ENCODE measurements at places on chromosomes 11 and 22.

GRCh38 chr11:131649856-131650255, 279.4 kb downstream of the NTM start:
- no peak overlapping the region for H3K4me3 ChIP-seq
- H3K27me3 ChIP-seq, result no peaks in the 10 kb centered on the region
- H3K36me3 ChIP-seq, result no peaks in the 10 kb centered on the region

DNA sequence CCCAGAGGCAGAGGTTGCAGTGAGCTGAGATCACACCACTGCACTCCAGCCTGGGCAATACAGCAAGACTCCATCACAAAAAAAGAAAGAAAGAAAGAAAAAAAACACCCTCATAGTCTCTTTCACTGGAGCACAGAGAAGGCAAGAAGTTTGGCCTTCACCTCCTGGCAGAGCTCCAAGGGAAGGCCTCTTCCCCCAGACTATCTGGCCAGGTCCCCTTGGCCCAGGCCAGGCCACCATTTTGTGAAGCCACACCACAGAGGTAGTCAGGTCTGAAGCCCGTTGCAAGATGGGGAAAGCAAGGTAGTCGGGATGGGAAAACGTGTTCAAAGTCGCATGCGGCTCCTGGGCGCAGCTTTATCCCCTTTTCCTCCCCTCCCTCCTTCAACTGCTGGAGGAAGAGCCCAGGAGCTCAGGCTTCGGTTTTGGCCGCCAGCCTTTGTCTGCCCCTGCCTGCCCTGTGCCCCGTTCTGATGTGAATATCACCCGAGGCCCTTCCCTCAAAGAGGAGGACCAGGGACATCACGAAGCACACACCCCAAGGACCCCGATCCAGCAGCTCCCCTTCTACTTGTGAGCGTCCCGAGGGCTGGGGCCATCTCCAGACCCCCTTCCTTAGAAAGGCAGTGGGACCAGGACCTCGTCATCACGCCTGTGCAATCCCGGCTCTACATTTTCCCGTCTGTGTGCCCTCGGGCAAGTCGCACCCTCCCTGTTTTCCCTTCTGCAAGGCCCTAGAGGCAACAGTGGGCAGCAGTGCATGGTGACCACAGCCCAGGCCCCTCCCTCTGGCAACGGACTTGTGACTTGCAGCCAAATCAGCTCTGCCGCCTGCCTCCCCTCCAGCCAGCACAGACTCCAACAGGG, 17.7 kb downstream of the CABP7 start:
- no peak overlapping the region for H3K27ac ChIP-seq
- no peak for DNase-seq
- peaks cover 13% of the 10 kb centered on the region for H3K4me1 ChIP-seq
- H3K4me3 ChIP-seq, result no peak overlapping the region
- H3K27me3 ChIP-seq, result no peaks in the 10 kb centered on the region

DNA sequence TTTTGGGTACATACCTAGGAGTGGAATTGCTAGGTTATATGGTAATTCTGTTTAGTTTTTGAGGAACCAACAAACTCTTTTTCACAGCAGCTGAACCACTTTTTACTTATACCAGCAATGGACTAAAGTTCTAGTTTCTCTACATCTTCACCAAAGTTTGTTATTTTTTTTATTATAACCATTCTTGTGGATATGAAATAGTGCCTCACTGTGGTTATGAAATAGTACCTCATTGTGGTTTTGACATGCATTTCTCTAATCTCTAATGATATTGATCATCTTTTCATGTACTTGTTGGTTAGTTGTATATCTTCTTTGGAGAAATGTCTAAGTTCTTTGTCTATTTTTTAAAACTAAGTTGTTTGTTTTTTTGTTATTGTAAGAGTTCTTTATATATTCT, 27.2 kb downstream of the STIM1 start:
- no peak overlapping the region for H3K27ac ChIP-seq
- no peaks in the 10 kb centered on the region for H3K27me3 ChIP-seq
- peaks cover 12% of the 10 kb centered on the region for H3K4me1 ChIP-seq
- no peak for DNase-seq
- no peak overlapping the region for H3K4me3 ChIP-seq
- H3K36me3 ChIP-seq, result no peaks in the 10 kb centered on the region

DNA sequence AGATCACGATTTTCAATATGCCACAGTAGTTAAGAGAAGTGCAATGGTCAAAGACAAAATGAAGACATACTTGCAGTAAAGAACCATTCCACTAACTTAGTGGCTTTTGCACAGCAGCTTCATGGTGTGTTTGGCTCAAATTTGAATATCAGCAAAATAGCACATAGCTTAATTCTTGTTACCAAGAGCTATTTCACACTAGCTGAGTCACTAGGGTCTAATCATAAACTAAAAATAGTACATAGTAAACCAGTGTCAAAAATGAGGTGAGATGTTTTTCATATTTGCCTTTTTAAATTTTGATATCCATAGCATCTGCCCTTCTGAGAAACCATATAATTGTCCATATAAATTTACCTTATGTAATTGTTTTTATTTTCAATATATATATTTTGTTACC, 325.0 kb upstream of the LUZP2 start:
- H3K36me3 ChIP-seq, result no peaks in the 10 kb centered on the region
- H3K4me3 ChIP-seq, result no peak overlapping the region
- no peaks in the 10 kb centered on the region for H3K4me1 ChIP-seq
- no peaks in the 10 kb centered on the region for H3K27me3 ChIP-seq
- H3K27ac ChIP-seq, result no peak overlapping the region

DNA sequence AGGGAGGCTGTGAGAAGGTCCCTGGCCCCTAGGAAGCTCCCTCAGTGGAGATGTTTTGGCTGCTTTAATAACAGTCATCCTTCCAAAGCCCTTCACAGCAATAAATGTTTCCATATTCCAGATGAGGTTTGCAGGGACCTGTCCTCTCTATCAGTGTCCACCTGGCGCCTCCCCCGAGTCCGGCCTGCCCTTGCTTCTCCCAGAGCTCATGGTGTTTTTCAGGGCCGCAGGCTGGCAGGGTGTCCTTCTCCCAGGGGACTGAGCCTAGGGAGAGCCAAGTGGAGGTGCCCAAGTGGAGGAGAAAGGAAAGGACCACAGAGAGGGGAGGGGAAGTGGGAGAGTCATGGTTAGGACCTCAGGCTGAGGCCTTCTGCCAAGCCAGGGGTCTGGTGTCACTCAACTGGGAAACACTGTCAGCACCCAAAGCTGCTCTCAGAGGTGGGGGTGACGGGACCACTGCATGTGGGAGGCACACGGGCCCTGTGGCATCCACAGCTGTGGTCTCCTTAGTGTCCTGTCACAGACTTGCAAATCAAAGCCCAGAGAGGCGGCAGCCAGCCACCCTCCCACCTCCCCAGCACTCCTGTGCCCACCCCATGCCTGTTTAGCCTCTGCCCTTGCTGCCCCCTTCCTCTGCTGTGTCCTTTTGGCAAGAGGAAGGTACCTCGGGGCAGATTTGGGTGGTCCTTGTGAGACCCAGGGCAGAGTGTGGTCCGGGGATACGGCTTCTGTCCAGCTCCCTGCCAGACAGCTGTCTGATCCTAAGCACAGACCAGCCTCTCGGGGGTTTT, 6.4 kb downstream of the DERL3 start:
- no peak for DNase-seq
- H3K27me3 ChIP-seq, result no peaks in the 10 kb centered on the region
- no peak overlapping the region for H3K4me3 ChIP-seq
- H3K4me1 ChIP-seq, result no peaks in the 10 kb centered on the region

- peaks cover 32% of the 10 kb centered on the region for H3K36me3 ChIP-seq
- no peak for DNase-seq
- H3K27ac ChIP-seq, result no peak overlapping the region
- no peak overlapping the region for H3K4me3 ChIP-seq
- no peaks in the 10 kb centered on the region for H3K4me1 ChIP-seq
Observed at GRCh38 chr22:40234658-40235057, 56.9 kb downstream of the TNRC6B start.

DNA sequence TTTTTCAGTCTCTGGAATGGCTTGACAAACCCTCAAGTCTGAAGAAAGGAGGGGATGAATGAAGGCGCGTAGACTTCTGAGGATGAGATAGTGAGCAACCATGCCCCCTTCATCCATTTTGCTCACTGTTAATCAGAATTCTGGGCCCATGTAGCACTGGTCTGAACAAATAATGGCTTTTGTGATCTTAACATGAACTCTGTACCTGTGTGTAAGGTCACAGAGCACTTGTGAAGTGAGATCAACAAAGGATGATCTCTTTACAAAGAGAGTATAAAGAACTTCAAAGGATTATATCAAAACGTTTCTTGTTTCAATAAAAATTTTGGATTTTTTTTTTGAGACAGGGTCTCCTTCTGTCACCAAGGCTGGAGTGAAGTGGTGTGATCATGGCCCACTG, 976.7 kb downstream of the OPCML start:
- no peak for DNase-seq

DNA sequence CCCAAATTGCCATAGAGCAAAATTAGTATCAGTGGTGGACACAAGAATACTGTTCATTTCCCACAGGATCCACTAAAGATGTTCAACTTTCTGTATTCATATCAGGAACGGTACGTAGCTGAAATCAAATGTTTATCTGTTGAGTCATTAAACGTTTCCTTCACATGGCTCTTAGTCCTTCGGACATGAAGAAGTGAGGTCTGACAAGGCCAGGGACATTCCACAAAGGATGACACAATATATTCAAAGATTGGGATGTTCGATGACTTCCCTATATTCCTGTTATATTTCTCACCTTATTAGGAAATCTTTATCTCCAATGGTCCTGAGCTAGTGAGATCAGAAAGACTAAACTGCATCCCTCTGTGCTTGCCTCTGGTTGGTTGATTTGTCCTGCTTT, 129.0 kb downstream of the ETS1 start:
- H3K4me1 ChIP-seq, result peaks cover under 1% of the 10 kb centered on the region
- no peak overlapping the region for H3K27ac ChIP-seq
- DNase-seq, result no peak
- H3K27me3 ChIP-seq, result no peaks in the 10 kb centered on the region
- peaks cover 19% of the 10 kb centered on the region for H3K36me3 ChIP-seq
- H3K4me3 ChIP-seq, result no peak overlapping the region

- H3K27me3 ChIP-seq, result no peaks in the 10 kb centered on the region
- peak overlapping the region; percentile 51 for H3K4me3 ChIP-seq
- H3K4me1 ChIP-seq, result peaks cover 56% of the 10 kb centered on the region
- H3K36me3 ChIP-seq, result no peaks in the 10 kb centered on the region
- H3K27ac ChIP-seq, result peak overlapping the region; percentile 92
Observed at GRCh38 chr11:65817312-65817834, 16.4 kb upstream of the SNX32 start.

- H3K27me3 ChIP-seq, result no peaks in the 10 kb centered on the region
- no peak for DNase-seq
- H3K4me3 ChIP-seq, result no peak overlapping the region
- no peaks in the 10 kb centered on the region for H3K4me1 ChIP-seq
- H3K36me3 ChIP-seq, result no peaks in the 10 kb centered on the region
Observed at GRCh38 chr11:109317726-109318125, 104.3 kb upstream of the C11orf87 start.

GRCh38 chr22:29267462-29267857, 321 bp downstream of the RHBDD3 start:
- H3K4me1 ChIP-seq, result peaks cover 20% of the 10 kb centered on the region
- peak overlapping the region; percentile 80 for H3K27ac ChIP-seq
- DNase-seq, result no peak
- H3K27me3 ChIP-seq, result no peaks in the 10 kb centered on the region
- peak overlapping the region; percentile 60 for H3K4me3 ChIP-seq

DNA sequence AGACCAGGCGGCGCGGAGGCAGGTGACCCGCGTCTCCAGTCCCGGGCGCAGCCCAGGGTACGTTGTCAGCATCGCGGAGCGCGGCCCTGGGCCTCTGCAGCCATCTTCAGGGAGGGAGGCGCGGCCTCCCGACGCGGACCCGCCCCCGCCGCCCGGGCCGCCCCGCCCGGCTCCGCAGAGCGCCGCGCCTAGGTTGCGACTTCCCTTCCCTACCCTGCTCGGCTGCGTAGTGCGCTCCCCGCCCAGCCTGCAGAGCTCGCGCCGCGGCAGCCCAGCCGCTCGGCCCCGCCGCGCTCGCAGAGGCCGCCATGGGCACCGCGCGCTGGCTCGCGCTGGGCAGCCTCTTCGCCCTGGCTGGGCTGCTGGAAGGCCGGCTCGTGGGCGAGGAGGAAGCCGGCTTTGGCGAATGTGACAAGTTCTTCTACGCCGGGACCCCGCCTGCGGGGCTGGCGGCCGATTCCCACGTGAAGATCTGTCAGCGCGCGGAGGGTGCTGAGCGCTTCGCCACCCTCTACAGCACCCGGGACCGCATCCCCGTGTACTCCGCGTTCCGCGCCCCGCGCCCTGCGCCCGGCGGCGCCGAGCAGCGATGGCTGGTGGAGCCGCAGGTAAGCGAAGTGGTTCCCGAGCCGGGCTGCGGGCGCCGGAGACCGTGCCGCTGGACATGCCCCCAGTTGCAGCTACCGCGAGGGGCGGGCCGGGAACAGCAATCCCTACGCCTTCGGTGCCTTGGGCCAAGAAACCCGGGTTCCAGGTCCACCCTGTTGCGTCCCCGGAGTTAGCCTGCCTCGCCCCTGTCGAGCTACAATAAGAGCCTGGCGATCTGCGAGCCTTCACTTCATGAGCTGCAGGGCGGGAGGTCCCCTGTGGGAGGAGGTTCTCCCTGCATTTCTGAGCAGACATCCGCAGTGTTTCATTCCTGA, at the start of gene ENDOD1:
Gene ENDOD1 (plus strand): TSS at position 227 of the 923 bp plus-strand sequence. CDS start 82 bp downstream, at position 309.
- H3K36me3 ChIP-seq, result no peaks in the 10 kb centered on the region
- peak; percentile 95 for DNase-seq
- H3K4me1 ChIP-seq, result peaks cover 34% of the 10 kb centered on the region
- H3K27me3 ChIP-seq, result no peaks in the 10 kb centered on the region
- peak within 1 kb of the TSS; percentile 94 for H3K27ac ChIP-seq
- peak within 1 kb of the TSS; percentile 76 for H3K4me3 ChIP-seq

DNA sequence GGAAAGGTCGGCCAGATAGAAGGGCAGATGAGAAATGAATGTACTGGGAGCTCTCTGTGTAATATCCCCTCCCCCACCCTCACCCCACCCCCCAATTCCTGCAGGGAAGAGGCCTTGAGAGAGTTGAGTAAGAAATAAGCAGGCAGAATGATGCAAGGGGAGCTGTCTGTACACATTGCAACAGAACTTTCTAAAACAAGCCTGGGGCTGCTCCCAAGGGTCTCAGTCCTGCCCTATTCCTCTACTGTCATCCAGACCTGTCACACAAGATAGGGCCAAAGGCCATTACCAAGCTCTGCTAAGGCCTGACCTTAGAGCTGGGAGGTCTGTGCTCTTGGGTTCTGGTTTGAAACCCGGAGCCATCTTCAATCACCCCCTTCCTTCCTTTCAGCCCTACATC, 5.7 kb upstream of the DGAT2 start:
- DNase-seq, result peak; percentile 41
- H3K27ac ChIP-seq, result peak overlapping the region; percentile 39
- no peaks in the 10 kb centered on the region for H3K36me3 ChIP-seq
- H3K4me3 ChIP-seq, result no peak overlapping the region

GRCh38 chr11:120062561-120062930, 75.4 kb downstream of the TRIM29 start:
- DNase-seq, result no peak
- no peak overlapping the region for H3K4me3 ChIP-seq
- no peak overlapping the region for H3K27ac ChIP-seq

GRCh38 chr11:114653148-114653547, 25.2 kb upstream of the NXPE2 start:
- DNase-seq, result no peak
- H3K27ac ChIP-seq, result no peak overlapping the region
- no peaks in the 10 kb centered on the region for H3K4me1 ChIP-seq
- H3K27me3 ChIP-seq, result no peaks in the 10 kb centered on the region

Measured in large intestine (tissue), 12 donors.